NCI-H1930 (cell line): ENCODE measurements at places on chromosomes 6 and 20.

GRCh38 chr6:153084393-153084792, 46.7 kb downstream of the RGS17 start:
- DNase-seq = no peak

DNA sequence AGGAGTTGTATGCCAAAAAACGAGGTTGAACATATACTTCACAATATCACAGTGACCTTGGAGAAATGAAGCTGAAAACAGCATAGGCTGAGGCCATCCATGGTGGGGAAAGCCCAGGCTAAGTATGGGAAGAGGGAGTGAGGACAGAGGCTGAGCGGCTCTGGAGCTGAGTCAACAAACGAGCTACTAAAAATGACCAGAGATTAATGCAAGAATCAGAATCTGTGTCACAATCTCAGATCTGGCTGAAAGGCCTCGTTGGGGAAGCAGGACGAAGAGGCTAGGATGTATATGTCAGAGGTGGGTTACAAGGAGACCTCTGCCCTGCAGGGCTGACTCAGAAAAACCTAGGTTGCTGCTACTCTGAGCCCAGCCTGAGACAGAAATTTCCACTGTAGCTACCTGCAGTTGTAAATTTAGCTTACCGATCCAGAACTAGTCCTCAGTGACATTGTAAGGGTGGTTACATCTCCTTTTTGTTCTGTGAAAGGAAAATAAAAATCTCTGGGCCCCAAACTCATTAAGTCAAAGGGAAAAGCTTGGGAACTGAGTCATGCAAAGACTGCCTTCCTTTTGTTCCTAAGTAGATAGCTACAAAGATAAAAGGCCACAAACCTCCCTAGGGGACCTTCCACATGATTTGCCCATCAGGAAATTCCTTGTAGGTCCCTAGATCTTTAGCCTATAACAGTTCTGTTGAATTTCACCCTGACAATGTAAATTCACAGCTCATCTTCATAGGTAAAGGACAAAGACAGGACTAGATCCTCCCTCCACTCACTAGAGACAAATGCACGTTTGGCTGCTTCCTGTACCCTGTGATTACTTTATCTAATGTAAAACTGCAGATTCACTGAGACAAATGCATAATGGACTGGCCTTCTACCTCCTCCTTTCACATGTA, 8.5 kb upstream of the TUBB2A start:
- no peak for DNase-seq

DNA sequence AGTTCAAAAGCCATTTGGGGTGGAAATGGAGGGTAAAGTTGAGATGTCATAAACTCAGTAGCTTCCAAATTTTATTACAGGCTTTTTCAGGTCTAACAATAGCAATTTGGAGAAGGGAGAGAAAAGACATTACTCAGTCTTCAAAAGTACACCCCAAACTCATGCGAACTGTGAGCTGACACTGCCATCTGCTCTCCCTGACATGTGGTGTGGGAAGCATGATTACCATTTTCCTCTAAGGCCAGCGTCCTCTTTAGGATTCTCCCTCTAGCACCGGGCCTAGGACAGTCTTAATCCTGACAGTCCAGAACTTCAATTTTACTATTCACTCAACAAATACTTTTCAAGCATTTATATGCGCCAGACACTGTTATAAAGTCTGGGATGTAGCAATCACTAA, 536.0 kb upstream of the JARID2 start:
- DNase-seq = no peak

DNA sequence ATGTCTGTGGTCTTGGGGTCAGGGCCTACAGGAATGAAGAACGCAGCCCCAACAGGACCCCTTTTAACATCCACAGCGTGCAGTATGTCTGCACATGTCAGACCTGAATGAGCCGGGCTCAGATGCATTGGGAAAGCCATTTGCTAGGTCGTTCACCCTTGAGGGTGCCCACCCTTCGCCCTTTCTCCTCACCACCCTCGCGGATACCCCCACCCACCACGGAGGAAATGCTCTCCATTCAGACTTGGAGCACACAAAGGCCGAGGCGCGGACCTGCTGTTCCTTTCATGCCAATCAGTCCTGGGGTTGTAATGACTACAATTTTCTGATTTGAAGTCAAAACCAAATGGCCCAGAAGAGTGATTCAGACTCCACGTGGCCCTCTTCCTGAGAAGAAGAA, 62.7 kb downstream of the EDN3 start:
- no peak for DNase-seq

DNA sequence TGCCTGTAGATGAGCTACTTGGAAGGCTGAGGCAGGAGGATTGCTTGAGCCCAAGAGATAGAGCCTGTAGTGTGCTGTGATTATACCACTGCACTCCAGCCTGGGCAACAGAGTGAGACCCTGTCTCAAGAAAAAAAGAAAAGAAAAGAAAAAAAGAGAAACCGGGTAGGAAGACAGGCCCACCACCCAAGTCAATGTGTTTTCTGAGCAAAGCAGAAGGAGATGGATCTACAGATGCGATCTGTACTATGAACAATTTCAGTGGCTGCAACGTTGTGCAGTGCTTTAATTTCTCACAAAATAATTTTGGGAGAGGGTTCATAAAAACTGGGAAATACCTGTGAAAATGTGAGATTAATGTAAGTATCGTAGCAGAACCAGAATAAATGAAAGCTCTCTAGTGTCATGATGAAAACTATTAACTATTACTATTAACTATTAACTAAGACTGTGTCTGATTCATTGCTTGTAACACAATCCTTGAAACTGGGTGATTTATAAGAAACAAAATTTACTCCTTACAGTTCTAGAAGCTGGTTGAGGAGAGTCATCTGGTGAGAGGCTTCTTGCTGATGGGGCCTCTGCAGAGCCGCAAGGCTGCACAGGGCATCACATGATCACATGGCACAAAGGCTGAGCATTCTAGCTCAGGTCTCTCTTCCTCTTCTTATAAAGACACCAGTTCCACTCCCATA, 233.1 kb upstream of the ZNF217 start:
- DNase-seq = no peak

- no peak for DNase-seq
Measured at GRCh38 chr6:167846997-167847606, 20.4 kb downstream of the AFDN start.

GRCh38 chr6:108236791-108237190, 24.0 kb downstream of the SNX3 start:
- DNase-seq = no peak

- DNase-seq = no peak
Measured at GRCh38 chr20:62014889-62015537, 50.7 kb downstream of the TAF4 start.

DNA sequence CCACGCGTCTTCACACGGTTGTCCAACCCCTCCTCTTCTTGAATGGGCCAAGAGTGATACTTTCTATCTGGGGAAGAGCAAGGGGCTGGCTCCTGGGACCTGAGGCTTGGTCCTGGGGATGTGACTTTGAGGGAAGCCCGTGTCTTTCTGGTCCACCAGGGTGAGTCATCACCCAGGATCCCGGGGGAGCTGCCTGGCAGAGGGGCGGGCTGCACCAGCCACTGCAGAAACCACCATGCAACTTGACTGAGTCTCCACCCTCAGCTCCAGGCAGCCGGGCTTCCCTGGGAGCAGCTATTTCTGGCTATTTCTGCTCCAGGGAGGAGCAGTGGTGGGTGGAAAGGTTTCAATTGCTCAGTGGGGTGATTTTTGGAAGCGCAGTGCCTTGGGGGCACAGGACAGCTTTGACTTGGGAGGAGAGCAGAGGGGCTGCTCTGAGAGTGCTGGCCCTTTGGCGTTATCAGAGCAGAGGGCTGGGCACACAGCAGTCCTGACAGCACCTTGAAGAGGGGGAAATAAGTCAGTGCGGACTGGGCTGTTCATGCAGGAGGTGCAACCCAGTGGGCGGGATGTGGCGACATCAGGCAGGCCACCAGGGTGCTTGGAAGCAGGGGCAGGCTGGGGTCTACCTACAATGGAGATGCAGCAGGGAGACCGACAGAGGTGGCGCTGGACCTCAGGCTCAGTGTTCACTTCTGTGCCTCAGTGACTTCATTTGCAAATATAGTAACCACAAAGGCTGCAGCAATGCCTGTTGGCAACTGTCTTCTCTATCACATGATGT, 45.1 kb upstream of the FAM83D start:
- no peak for DNase-seq

DNA sequence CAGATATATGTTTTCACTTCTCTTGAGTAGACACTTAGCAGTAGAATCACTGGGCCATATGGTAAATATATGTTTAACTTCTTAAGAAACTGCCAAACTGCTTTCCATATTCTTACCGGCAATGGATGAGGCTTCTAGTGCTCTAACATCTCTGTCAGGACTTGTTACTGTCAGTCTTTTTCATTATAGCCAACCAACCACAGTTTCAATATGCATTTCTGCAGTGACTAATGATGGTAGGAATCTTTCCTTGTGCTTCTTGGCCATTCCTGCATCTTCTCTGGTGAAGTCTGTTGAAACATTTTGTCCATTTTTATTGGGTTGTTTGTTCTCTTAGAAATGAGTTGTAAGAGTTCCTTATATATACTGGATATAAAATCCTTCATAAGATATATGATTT, 66.0 kb upstream of the SYNDIG1 start:
- DNase-seq = no peak

DNA sequence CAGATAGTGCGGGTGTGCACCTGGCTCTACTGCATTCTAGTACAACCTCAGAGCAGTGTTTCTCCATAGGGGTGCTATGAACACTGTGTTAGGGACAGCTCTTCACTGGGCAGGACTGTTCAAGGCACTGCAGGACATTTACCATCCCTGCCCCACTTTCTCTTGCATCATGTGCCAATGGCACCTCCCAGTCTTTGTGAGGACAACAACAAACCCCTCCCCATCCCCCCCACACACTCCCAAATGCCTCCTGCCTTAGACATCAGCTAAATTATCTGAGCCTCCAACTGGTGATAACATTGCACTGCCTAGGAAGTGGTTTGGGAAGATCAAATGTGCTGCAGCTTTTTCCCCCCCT, 98.9 kb downstream of the FYN start:
- DNase-seq = no peak

GRCh38 chr6:82030761-82031503, 216.6 kb downstream of the IBTK start:
- no peak for DNase-seq

DNA sequence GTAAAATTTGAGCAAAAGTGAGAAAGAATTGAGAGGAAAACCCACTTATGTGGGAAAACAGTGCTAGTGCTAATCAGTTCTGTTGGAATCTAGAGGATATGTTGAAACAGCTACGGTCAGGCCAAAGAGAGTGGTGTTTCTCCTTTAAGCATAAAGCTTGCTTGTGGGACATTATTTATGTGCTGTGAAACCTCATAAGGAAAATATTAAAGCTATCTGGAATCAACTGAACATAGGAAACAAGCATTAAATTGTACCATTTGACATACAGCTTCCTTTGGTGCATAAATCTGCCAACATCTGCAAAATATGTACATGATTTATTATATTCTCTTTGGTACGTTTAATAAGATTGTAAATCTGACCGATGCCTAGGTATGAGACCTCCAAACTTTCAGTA, 182.5 kb upstream of the PDE10A start:
- DNase-seq = no peak

DNA sequence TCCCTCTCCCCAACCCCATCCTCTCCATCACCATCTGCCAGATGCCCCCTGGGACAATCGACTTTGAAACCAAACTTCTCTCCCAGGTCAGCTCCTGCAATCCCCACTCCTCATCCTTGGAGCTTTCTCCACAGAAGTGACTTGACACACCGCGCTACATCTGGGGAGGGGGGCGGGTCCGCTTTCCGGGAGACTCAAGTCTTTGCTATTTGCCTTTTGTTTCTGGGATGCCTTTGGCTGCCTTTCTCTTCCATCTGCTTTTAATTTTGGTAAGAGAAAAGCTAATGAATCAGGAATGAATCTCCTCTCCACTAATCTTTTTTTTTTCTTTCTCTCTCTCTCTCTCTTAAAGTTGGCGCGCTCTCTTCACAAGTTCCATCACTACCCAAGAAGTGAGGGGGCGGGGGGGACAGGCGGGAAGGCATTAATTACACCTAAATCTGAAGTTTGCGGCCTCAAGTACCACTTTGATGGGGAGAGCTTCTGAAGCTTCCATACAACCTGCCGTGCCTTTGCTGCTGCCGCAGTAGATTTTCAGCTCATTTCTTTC, 664 bp upstream of the TPBG start:
- no peak for DNase-seq

GRCh38 chr6:15522026-15522425, 140.8 kb downstream of the DTNBP1 start:
- DNase-seq = no peak

GRCh38 chr20:63970714-63971431, 1.1 kb upstream of the ZNF512B start:
- no peak for DNase-seq

DNA sequence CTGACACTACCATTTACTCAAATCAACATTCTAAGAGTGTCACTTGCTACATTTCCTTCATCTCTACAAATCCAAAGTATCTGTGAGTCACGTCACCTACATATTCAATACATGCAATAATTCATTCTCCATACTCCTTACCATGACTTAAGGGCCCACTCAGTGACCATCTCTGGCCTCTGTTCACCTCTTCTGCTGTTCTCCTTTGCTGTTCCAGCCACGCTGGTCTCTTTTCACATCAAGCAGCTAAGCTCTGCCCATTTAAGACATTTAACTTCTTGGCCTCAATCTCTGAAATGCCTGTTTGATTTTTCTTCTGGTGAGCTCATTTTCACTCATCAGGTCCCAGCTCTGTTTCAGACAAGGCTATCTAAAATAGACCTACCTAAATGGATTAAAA, 46.5 kb downstream of the HFE start:
- no peak for DNase-seq

DNA sequence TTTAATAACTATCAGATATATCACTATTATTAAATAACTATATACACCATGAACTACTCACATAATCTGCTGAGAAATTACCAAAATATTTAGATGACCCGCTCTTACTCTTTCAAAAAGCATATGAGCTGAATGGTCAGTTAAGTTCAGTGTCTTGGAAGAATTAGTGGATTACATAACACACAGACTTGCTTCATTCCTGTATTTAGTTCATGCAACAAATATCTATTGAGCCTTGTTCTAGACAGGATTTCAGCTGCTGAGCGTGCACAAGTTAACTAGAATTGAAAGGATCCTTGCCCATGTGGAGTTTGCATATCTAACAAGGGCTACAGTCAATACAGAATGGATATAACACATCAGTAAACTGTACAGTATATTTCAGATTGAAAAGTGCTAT, 566.2 kb downstream of the CBLN4 start:
- DNase-seq = no peak

DNA sequence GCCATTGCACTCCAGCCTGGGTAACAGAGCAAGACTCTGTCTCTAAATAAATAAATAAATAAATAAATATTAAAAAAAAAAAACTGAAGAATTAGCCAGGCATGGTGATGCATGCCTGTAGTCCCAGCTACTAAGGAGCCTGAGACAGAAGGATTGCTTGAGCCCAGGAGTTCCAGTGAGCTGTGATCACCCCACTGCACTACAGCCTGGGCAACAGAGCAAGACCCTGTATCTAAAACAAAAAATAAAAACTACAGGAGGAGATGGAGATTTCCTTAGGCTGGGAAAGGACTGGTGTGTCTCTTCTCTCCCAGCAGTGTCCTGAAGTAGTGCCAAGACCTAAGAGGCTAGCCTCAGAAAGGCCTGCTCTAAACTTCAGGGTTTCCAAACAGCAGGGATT, 8.1 kb upstream of the GTF3C6 start:
- DNase-seq = no peak
